ENCODE measurements at places on chromosomes 4 and X.

- DNase-seq: no peak
Measured at GRCh38 chr4:112083587-112084347, 61.5 kb upstream of the FAM241A start.

GRCh38 chr4:129146639-129147038 lies 50.7 kb downstream of the C4orf33 start:
- no peak for DNase-seq

GRCh38 chrX:54413753-54414152 lies 26.5 kb upstream of the TSR2 start:
- DNase-seq: no peak

- DNase-seq: no peak
Measured at GRCh38 chr4:125988464-125988863, 673.7 kb downstream of the FAT4 start.

DNA sequence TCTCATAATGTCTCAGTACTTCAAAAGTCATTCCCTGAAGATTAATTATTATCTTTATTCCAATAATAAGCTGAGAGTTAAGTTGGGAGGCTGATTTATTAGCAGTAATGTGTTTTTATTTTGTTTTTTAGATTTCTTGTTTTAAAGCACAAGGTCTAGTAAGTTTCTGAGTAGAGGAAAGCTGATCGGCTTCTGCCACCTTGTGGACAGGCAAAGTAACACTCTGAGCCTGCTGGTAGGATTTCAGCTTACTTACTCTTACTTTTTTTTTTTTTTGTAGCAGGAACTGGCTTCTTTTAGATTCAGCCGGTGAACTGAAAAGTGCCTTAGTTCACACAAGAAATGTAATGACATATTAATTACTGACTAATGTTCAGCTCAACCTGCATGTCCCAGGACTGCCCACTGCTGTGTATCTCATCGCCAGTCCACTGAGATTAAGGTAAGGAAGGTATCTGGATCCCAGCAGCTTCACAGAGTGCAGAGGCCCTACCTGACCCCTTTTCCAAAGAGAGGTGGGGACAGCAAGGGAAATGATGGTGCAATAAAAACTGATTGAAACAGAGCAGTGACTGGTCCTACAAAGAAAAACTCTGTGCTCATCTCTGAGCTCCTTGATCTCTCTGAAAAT lies 126.5 kb downstream of the ADGRA3 start:
- DNase-seq: peak; percentile 38

DNA sequence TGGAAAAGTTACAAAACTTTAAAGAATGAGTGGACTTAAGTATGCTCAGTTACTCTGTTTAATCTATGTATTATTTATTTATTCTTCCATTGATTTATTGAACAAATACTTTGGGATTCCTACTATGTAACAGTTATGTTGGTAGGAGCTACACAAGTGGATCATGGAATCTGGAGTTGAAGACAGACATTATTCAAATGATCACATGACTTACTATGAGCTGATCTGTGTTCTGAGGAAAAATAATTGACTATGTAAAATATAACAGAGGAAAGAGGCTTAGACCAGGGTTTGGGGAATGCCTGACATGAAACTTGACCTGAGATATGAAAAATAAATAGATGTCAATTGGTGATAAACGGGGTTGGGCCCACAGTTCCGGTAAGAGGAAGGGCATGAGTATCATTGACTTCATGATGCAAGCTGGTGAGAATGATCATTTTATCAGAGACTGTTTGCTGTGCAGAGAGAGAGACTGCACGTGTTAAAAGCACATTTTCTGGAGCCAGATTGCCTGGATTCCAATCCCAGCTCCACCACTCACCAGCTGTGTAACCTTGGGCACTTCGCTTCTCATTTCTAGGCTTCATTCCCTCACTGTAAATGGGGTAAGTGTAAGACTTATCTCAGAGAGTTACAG lies 179.0 kb downstream of the SPCS3 start:
- DNase-seq: no peak

DNA sequence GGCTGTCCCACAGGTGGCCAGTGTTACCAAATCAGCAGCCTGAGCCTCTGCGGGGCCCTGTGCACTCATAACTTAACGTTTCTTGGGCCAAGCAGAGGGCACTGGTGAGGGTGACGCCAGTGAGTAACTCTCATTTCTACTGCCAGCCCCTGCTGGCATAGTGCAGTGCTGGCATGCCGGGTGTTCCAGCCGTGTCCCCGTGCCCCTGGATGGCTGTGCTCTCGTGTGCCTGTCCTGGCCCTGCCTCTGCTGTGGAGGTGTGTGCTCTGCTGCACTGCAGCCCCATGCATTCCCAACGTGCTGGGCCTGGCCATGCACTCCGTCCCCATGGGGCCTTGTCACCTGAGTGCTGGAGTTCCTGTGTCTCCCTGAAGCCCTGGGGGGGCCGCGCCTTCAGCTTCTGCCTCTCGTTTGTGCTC lies 14.7 kb downstream of the TBC1D14 start:
- DNase-seq: no peak

GRCh38 chrX:130702867-130703707 lies 199.9 kb downstream of the ENOX2 start:
- no peak for DNase-seq

- no peak for DNase-seq
Measured at GRCh38 chrX:122555925-122556324, 628.2 kb upstream of the GRIA3 start.

DNA sequence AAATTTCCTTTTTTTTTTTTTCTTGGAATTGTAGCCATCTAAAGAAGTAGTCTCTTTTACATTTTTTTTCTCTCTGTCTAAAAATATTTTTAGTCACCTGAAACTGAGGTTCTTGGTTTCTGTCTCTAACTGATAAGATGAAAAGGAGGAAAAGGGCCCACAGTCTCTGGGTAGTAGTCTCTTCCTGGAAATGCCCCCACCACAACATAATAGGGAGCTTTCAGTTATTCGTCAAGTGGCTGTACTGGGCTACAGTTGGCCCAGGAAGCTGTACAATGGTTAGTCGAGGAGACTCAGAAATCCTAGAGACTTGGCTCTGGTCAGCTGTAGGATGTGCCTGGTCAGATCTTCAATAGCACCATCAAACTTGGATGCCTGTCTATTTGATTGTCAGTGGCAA lies 163.4 kb downstream of the ACTRT1 start:
- no peak for DNase-seq

DNA sequence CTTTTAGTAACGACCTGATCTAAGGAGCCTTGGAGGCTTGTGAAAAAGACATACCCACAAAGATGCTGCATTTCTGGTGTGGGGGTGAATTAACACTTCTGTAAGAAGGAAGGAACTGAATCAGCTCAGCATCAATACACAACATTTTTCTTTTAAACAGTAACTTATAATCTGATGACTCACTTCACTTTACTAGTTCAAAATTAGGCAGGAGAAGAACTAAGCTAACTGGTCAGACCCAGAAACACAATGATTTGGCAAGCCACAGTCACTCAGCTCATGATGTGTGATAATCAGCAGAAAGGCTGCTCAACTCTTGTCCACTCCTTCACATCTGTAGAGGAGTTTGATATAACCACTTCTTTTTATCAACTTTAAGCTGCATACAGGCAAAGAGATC lies 4.6 kb downstream of the MMAA start:
- DNase-seq: no peak

- no peak for DNase-seq
Measured at GRCh38 chr4:182141061-182141460, 102.1 kb upstream of the TENM3 start.

GRCh38 chr4:81884986-81885385 lies 413.3 kb upstream of the RASGEF1B start:
- no peak for DNase-seq

DNA sequence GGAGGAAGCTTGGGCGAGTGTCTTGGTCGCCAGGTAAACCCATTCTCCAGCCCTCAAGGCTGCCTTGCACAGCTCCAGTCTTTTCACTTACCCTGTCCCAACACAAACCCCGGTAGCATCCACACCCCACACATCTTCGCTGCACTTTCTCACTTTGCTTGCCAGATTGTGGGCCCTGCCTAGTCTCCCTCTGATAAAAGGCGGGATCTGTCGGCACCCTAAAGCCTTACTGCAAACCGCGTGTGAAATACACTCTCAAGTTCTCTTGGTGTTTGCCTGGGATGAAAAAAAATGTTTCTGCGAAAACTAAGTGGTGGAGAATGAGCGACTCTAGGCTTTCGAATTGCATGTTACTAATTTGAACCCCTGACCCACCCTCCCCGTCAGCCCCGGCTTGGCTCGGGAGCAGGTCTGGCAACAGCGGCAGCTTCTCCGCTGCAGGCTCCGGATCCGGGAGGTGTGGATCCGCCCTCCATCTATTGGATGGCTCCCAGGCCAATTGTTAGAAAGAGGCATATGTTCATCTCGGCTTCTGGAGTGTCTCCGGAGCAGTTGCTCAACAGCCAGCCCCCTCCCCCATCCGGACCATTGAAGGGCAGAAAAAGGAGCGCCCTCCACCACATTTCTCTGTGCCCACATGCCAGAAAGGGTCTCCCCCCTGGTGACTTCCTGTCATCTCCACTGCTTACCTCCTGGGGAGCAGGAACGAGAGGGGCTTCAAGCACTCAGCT lies 3.0 kb upstream of the CITED1 start:
- DNase-seq: peak; percentile 30

DNA sequence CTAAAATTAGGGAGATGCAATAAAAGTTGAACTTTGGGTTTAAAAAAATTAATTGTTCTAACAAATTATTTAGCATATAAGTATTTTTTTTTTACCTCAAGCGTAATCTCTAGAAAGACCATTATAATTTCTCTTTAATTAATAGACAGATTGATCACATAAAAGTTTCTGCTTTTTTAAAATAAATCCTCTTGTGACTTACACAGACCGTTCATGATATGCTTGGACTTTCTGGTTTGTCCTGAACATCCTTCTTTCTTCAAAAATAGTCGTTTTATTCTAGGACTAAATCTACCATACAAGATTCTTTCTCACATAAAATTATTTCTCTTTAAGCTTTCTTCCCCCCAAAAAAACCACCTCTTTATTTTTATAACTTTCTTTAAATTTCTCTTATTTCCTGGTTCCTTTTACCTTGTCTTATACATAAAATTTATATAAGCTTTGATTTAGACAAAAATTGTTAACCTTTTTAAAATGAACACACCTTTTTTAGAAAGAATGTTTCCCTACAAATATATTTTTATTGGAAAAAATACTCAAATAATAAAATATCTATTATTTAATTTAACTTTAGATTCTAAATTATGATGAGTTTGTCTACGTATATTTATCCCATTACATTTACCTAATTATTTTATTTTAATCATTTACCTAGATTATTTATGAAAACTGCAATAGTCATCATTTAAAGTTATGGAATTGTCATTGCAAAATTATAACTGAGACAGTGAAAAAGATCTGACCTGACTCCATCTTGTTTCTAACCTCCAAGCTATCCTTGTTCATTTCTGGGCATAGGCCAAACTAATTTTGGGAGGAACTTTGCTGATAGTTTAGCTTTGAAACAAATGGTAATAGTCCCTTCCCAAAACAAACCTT lies 37.6 kb downstream of the PGRMC2 start:
- no peak for DNase-seq

DNA sequence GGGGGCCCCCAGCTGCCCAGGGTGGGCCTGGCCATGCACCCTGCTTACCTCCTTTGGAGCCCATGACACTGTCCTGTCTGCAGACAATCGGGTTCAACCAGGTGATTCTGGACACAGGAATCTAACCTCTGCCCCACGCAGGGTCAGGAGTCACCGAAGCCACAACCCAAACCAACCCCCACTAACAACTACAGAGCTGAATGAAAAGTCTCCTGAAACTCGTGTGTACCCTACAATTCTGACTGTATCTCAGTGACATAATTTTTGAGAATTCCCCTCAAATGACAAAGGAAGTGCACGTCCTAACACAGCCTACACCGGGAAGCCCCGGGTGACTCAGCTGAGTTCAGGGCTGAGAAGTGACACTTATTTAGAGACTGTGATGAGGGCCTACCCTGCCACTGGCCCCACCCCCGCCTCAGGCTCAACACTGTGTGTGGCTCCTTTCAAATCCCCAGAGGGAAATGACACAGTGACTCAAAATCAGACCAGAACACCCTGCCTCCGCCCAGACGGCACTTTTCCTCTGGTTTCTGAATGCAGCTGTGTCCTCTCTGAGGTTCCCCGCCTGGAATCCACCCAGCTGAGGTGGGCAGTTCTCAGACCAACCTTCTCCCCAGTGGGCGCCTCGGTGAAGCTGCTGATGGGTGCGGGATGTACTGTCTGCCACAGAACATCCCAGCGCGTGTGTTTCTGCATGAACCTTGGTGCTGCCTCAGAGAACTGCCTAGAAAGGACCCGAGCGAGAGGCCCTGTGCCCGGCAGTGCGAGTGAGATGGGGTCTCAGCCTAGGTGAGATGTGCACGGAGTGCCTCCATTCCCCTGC lies 9.9 kb downstream of the TNIP2 start:
- DNase-seq: peak; percentile 96

DNA sequence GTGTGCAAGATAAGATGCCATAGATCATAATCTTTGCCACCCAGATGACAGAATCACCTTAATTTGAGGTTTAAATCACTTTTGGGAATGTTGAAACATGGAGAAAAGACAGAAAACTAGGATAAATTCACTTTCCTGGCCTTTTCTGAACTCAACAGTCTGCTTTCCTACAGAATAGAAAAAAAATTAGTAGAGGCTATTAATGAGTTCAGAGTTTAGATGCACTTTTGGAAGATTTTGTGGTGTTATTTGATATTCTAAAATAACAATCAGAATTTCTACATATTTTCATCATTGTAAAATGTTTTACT lies 195.9 kb downstream of the CAMK2D start:
- no peak for DNase-seq

- DNase-seq: no peak
Measured at GRCh38 chr4:8192748-8193738, 6.0 kb upstream of the SH3TC1 start.

GRCh38 chr4:124184792-124185191 lies 527.7 kb downstream of the ANKRD50 start:
- DNase-seq: no peak

GRCh38 chr4:46081674-46082073 lies 42.2 kb downstream of the GABRG1 start:
- DNase-seq: no peak

DNA sequence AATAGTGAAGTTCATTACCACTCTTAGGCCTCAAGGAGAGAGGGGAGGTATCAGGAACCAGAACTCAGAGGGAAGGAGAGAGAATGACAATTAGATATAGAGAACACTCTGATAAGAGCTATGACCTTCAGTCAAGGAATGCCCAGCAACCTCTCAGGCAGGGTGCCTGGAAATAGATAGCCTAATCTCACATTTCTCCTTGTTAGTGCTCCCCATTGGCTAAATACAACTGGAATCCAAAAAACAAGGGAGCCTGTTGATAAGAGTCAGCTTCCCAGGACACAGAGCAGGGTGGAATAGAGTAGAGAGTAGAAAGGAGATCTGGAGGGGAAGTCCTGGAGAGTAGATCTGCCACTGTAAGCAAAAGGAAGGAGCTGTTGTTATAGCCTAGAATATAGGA lies 62.1 kb downstream of the DCX start:
- no peak for DNase-seq

GRCh38 chr4:82172186-82172585 lies 201.6 kb downstream of the HNRNPD start:
- DNase-seq: no peak
